Anterior cingulate cortex (tissue), 58 donors: ENCODE measurements at places on chromosomes 7 and 10.

- DNase-seq = no peak
Measured at GRCh38 chr7:16867328-16867727, 14.5 kb downstream of the AGR3 start.

DNA sequence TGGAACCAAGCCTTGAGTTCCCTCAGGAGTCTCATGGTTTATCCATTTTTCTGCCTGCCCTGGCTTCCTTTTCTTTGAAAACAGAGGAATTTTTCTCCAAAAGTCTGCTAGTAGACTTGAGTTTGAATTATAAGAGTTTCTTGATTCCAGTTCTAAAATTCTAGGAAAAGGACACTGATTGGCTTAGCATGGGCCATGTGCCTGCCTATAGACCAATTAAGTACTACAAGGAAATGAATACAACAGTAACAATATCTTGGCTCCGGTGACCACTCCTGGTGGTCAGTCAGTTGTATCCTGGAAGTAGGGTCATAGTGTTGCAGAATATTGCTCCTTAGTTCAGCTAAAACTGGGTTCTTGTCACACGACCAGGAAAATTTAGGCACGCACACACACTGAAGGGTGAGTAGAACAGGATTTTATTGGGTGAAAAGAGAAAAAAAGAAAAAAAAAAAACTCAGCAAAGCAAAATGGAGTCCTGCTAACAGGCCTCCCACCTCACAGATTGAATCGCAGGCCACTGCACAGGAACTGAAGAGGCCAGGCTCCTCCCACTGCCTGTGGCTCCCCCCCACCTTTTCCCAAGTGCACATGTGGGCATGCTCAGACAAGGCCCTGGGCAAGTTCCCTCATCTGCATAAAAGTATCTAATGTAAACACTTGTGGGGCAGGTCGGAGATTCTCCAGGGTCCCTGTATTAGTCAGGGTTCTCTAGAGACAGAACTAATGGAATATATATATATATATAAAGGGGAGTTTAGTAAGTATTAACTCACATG is 155.1 kb downstream of the LYZL1 start:
- no peak for DNase-seq

GRCh38 chr10:21518149-21518640 is 7.3 kb downstream of the SKIDA1 start:
- no peak for DNase-seq

DNA sequence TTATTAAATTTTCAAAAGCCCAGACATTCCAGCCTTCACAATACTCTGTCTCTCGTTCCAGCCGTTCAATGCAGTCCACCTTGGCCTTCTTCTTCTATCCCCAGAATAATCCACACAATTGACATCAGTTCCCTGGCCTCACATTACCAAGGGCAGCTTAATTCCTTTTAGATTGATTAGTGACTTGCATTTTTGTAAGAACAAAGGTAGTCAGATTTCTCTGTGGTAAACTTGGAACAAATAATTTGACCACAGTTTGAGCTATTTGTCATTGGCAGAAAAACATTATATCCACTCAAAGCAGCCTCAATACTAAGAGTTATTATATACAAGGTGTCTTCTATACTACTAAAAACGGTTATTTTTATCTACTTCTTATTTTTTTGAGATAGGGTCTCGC is 5.1 kb upstream of the CYTH3 start:
- no peak for DNase-seq

- DNase-seq = no peak
Measured at GRCh38 chr7:20233362-20233761, 16.2 kb upstream of the MACC1 start.

DNA sequence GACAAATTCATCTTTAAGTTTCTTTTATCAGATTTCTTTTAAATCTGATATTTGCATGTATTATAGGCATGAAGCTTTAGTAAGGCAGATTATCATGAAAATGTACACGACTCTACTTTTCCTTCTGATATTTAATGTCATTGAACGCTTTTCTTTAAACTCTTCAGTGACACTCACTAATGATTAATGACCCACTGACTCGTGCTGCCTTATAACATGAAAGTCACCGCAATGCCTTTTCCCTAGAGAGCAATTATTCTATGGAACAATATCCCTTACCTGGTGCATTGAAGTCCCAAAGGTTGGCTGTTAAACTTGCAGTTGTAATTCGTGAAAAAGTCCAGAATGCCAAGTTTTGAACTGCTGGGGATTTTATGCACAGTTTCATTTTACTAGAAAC is 33.4 kb upstream of the HGF start:
- DNase-seq = no peak

- DNase-seq = no peak
Measured at GRCh38 chr10:124648738-124649137, 95.4 kb downstream of the FAM53B start.

DNA sequence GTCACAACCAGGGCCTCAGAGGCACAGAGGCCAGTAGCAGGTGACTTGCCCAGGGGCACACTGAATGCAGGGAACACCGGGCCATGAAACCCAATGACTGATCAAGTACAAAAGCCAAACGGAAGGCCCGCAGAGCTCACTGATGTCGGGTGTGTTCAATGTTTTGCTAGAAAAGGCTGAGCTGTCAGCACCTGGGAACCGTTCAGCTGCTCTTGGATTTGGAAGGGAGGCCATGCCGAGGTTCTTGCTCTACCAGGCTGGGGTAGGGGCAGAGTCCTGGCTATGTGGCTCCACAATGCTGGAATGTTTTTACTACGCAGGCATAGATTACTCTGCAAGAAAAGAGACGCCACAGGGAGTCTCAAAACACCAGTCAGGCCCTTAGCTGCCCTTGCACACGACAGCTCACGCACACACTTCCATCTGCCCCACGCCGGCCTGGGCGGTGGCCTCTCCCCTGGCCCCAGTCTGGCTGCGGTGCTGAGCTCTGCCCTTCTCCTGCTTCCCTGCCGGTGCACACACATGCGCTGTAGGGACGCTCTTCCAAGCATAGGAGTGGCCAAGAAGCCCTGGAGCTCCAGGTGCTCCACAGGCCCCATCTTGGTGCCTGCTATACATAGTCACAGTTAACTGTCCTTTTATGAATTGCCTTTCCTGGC is 79.9 kb downstream of the ZRANB1 start:
- DNase-seq = no peak

GRCh38 chr10:77877441-77878344 is 48.9 kb downstream of the DLG5 start:
- DNase-seq = no peak

DNA sequence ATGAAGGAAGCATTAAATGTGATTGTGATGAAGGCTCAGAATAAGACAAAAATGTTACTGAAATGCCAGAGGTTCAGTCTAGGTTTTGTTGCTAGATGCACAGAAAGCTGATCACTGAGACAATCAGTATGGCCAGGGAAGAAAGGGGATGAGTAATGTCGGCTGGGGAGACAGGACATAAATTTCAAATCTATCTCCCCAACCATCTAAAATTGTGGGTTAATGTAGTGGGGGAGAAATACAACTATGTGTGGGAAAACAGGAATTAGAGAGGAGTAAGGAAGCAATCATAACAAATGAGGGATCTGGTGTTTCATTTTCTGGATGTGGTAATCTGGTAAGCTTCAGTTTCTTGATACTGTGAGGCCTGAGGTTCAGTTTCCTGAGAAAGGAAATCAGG is 1111.0 kb downstream of the XPNPEP1 start:
- no peak for DNase-seq

DNA sequence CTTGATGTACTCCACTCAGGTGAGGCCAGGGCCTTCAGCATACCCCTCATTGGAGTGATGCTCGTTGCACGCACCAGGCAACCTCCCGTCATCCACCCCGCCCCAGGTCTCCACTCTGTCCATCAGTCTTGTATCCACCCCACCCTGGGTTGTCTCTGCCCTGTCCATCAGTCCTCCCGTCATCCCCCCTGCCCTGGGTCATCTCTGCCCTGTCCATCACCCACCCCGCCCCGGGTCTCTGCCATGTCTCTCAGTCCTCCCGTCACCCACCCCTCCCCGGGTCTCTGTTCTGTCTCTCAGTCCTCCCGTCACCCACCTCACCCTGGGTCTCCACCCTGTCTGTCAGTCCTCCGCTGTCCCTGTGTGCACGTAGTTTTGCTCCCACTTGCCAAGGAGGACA is 59.9 kb downstream of the WDR37 start:
- no peak for DNase-seq

GRCh38 chr10:12768156-12769100 is 233.1 kb downstream of the CCDC3 start:
- no peak for DNase-seq

DNA sequence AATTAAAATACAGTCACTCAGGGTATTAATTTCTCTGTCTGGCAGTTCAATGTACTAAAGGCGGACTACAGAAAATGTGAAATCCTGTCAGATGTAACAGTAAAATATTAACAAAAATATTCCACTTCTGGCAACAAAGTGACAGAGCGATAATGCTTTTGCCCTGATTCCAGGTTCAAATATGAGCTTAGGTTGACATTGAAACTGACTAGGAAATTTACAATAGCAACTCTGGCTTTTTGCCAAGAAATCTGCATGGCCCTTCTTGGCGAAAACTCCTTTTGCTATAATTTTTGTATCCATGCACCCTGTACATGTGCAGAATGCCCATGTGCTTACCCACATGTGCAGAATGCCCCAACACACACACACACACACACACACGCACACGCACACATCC is 552.2 kb downstream of the MDFIC start:
- no peak for DNase-seq

- DNase-seq = no peak
Measured at GRCh38 chr7:24580283-24580946, 7.2 kb downstream of the PALS2 start.

DNA sequence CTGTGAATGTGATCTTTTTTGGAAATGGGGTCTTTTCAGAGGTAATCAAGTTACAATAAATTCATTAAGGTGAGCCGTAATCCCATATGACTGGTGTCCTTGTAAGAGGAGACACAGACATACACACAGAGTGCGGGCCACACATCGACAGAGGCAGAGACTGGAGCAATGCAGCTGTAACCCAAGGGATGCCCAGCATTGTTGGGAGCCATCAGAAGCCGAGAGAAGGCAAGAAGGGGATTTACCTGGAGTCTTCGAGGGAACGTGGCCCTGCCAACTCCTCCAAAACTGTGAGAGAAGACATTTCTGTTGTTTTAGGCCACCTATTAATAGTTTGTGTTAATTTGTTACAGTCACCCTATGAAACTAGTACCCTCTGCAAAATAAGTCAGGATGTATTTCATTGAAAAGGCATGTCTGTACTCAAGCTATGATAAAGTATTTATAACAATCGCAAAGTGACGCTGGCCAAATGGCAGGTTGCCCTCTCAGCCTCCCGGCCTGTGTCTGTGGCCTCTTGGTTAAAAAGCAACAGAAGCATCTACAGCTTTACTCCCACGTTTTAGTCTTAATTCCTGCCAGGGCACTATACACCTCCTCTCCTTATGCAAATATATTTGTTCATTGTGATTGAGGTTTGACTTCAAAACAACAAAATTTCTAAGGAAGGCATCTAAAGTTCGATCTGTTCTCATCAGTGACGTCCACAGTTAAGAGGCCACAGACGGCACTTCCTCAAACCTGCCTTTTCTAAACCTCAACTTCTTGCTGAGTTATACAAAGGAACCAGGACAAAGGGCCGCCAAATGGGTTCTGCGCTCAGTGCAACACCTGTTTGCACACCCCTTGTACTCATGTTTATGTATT is 46.8 kb downstream of the HIPK2 start:
- DNase-seq = no peak

GRCh38 chr10:129741978-129742741 is 221.9 kb downstream of the EBF3 start:
- no peak for DNase-seq

DNA sequence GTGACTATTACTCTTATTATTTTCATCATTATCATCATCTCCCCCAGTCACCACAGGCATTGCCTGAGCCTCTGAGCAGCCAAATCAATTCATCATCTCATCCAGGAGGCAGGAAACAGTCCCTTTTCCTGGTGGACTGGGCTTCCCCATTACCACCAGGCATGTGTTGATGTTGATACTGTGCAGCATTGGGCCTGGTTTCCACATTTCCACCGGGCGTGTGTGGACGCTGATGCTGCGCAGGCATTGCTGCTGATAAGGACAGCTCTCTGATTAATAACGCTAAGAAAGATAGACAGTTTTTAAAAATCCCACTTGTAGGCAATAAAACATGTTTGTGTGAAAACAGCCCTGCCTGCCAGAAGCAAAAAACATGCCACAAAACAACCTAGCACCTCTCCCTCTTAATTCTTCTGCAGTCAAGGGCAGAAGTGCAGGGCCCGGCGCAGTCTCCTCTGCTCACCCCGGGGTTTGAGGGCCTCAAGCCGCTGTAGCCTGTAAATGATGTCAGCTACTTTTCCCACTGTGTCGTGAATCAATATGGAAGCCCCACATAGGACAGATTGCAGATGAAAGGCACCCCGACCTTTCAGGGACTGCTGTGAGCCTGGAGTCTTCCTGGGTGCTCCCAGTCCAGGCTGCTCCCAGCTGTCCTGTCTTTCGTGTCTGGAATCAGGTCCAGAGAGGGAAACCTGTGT is 216.0 kb downstream of the WDR37 start:
- DNase-seq = no peak

DNA sequence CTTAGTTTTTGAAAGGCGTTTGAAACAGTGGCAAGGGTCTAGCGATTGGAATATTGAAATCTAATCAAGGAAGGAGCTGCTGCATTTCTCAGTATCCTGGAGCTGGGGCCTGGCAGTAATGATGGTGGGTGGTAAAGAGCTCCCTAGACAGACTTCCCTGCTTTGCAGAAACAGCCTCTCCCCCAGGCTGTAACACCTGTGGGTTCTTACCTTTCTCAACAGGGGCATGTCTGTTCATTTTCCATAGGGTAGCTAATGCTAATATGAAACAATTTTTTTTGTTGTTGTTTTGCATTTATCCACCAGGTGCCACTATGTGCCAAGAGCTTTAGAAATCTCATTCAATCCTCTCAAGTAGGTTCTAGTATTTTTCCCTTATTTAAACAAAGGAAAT is 345.5 kb downstream of the REEP3 start:
- DNase-seq = no peak

DNA sequence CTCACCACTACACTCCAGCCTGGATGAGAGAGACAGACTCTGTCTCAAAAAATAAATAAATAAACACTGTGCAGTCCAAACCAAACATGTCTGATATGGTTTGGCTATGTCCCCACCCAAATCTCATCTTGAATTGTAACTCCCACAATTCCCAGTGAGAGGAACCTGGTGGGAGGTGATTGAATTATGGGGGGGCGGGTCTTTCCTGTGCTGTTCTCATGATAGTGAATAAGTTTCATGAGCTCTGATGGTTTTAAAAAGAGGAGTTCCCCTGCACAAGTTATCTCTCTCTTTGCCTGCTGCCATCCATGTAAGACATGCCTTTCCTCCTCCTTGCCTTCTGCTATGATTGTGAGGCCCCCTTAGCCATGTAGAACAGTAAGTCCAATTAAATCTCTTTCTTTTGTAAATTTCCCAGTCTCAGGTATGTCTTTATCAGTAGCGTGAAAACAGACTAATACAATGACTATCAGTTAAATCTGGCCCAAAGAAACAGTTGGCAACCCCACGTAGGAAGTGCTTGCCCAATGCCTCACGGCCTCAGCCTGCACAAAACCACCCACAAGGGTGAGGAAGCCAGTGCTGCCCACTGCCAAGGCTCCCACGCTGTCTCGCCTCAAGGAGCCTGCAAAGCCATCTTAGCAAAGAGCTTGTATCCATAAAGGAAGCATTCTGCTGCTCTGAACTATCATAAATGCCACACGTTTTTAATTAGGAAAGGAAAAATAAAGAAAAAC is 64.7 kb downstream of the PIK3AP1 start:
- DNase-seq = no peak
